ENCODE measurements at places on chromosomes 16 and 17.

DNA sequence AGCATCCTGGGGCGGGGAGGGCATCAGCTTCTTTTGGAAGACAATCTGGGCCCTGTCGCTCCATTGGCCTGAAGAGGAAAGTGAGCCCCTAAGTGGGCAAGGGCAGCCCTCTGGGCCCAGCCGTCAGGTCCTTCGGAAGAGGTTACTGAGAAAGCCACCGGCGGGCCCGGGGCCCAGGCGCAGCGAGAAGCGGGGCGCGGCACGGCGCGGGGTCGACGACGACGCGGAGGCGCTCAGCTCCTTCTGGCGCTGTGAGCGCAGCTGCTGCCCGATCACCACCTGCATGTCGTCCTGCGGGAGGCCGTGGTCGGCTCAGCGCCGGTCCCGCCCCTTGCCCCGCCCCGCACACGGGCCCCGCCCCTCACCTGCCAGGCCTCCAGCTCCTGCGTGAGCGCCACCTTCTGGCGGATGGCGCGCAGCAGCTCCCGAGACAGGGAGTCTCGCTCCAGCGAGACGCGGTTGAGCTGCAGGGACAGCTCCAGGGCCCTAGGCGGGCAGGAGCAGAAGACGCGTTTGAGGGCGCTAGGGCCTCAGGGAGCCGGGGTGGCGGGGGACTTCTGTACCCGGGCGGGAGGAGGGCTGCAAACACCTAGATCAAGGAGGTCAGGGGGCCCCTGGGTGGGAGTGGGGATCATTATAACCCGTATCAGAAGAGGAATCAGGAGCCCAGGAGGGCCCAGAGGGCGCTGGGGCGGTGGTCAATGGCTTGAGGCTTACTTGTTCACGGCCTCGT, 4.3 kb downstream of the THOC6 start:
- peak; percentile 91 for DNase-seq

GRCh38 chr16:87297407-87297806, 19.8 kb downstream of the C16orf95 start:
- no peak for DNase-seq

DNA sequence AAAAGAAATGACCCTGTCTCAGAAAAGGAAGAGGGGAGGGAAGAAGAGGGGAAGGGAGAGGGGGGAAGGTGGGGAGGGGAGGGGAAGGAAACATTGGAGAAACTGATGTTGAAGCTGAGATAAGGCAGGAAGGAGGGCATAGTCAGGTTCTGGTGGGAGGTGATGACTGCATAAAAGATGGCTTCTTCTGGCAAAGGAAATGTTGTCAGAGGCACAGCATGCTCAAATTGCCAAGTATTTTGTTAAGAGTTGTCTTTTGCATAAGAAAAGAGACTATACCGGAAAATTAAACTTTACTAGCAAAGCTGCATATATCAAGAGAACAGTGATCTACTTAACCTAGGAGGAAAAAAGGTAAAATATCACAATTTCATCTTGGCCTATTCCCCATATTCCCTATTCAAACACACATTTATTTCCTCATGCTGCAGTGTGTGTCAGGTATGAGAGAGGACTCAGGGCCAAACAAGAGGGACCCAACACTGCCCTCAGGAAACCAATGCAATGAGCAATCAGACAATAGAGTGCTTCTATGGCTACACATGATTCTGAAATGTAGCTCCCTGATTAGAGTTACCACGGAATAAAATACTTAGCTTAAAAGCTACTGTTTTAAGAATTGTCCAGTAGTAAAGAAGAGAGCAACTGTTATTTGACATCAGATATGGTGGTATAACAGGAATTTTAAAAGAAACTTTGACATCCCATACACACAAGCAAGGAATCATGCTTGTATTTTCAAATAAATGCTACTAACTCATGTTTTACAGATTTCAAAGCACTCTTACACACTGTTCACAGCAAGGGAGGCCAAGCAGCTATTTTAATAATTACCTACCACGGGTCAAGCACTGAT, 80.9 kb downstream of the PARN start:
- DNase-seq, result no peak

- DNase-seq, result no peak
Measured at GRCh38 chr17:61150686-61151299, 248.8 kb upstream of the TBX2 start.

GRCh38 chr17:2083613-2084035, 28.7 kb downstream of the HIC1 start:
- DNase-seq, result no peak

GRCh38 chr17:17711641-17712162, 30.4 kb downstream of the RAI1 start:
- no peak for DNase-seq

GRCh38 chr16:79407461-79408135, 192.9 kb downstream of the MAF start:
- no peak for DNase-seq

DNA sequence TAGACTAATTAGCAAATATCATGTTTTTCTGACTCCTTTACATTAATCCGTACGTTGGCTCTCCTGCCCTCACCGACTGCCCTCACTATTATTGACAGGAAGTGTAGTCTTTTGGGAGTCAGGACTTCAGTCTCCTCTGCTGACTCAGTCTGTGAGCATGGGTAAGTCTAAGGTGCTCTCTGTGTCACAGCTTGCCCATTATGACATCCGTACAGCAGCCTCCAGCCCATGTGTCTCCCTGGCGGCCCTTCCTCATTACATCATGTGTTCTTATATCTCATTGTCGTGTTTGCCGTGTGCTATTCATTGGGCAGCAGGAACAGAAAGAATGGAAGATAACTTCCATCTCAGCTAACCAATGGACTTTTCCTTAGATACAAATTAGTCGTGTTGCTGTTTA, 77.5 kb downstream of the MRTFB start:
- DNase-seq, result no peak

DNA sequence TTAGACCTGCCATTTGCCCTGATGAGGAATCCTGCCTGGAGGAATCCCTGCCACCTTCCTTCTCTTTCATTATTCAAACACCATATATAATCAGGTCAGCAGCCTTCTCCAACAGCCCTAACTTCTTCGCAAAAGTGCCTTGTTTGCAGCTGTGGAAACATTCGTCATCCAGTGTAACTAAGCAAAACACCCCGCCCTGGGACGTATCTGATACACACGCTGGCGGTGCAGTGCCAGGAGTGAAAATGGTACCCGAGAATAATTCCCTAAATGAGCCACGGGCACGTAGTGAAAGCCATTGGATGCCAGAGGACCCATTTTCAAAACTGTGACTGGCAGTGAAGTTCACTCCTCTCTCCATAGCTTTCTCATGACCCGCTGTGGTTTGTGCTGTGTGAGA, 73.7 kb downstream of the IRX3 start:
- DNase-seq, result no peak

DNA sequence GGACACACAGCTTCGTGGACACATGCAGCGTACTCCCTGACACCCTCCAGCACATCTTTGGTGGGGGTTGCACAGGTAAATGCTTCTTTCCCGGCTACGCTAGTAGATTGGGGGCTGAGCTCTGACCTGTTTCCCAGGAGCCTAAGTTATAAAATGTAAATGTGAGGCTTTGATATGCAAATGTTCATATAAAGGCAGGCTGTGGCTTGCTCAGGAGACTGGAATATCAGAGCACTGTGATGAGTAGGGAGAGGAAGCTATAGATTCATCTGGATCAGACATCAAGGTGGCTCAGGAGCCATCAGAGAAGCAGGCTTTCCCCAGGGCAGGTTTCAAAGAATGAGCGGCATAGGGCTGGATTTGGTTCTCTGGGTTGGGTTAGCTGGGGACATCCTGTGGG, 3.4 kb upstream of the ETV4 start:
- DNase-seq, result no peak

GRCh38 chr16:20300312-20301097, 26.8 kb downstream of the GP2 start:
- DNase-seq, result peak; percentile 15

- DNase-seq, result no peak
Measured at GRCh38 chr17:73231395-73231794, 30.3 kb downstream of the CPSF4L start.

DNA sequence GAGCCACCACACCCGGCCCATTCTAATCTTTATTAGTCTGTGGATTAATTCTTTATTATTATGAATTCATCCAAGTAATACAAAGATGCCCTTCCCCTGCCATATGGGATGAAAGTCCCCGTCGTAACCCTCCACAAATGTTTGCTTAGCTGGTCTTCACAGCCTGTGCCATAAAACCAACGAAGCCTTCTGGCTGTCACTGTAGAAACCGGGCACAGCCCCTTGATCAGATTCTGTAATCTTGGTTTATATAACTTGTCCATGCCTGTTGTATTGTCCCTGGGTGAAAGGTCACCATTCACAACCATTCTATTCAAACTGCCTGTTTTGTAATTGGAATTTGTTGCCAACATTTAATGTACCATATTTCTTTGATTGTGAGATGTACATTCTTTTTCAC, 66.5 kb downstream of the ATP2C2 start:
- no peak for DNase-seq

- DNase-seq, result no peak
Measured at GRCh38 chr17:60514053-60514452, 12.0 kb downstream of the APPBP2 start.

GRCh38 chr17:65527857-65528591, 33.4 kb downstream of the AXIN2 start:
- DNase-seq, result no peak

- no peak for DNase-seq
Measured at GRCh38 chr17:63538693-63539595, 11.3 kb upstream of the DCAF7 start.

DNA sequence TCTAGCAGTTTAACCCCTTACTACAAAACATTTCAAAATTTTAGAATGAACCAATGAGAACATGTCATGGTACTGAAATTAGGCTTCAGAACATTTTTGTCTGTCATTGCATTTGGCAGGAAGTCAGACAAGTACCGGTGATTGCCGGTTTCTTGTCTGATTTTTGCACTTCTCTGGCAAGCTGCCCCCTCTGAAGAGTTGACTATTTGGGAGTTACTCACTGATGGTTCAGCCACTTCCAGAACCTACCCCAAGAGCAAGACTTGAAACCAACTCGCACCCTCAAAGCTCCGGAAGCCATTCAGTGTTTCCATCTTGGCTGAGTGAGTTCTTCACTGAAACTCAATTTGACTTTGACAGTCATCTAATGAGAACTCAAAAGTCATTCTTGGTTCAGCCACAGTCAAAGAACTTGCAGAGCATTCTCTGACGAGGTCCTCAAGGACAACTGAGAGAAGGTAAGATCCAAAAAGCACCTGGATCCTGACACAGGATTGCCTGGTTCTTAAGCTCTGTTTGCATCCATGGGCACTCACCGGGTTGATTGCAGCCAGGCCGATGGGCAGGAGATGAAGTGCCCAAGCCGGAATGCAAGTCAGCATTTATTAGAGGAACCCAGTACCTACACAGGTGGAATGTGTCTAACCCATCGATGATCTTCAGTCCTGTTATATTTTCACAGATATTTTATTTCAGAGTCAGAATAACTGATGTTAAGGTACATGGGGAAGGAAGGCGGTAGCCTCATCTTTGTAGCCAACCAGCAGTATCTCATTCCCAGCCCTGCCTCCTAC, 93.6 kb downstream of the USP22 start:
- DNase-seq, result no peak

- peak; percentile 63 for DNase-seq
Measured at GRCh38 chr16:30902029-30902972, 5.9 kb downstream of the CTF1 start.

DNA sequence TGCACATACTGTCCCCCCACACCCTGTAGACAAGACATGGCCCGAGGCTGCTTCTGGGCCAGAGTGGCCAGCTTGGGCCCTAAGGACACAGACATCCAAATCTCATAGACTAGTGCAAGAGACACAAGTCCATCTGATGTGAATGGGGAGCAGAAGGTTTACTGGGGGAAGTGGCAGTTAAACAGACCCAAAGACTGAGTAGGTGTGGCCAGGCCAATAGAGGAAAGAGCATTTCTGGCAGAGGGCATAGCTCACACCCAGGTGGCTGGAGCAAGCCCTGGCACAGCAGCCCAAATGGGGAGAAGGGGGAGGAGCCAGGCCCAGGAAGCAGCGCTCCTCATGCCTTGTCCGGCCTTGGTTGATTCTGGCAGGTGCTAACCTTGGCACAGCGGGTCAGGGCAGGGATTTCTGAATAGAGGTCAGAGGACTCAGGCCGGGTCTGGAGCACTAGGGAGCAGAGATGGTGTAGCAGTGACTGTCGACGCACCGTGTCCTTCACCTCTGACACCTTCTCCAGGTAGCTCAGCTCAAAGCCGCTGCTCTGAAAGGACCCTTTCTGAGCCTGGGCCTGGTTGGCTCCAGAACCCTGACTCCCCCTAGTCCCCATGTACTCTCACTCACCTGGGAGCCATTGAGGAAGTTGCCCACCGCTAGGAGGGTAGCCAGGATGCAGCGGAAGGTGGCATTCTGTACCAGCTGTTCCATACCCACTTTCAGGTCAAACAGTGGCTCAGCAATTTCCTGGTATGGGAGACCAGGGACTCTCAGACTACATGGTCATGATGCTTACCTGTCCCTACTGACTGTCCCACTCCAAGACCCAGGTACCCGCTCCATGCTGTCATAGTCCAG, 4.1 kb downstream of the TMEM208 start:
- DNase-seq, result no peak

- no peak for DNase-seq
Measured at GRCh38 chr17:72123530-72124437, 3.0 kb downstream of the SOX9 start.

GRCh38 chr17:61766520-61766919, 96.8 kb downstream of the BRIP1 start:
- DNase-seq, result no peak

All from CD4-positive, alpha-beta T cell treated with Interleukin-12 subunit alpha and Interleukin-12 subunit beta, for 1 hour (primary cell).